HT1080 (cell line): ENCODE measurements at places on chromosomes 4 and X.
A peak's percentile ranks its signal among the peaks of the same experiment; 100 is the strongest.

GRCh38 chr4:73764513-73764912 lies 24.1 kb downstream of the CXCL8 start:
- peak; percentile 32 for DNase-seq

GRCh38 chr4:1091561-1091995 lies 21.8 kb downstream of the RNF212 start:
- DNase-seq = no peak

DNA sequence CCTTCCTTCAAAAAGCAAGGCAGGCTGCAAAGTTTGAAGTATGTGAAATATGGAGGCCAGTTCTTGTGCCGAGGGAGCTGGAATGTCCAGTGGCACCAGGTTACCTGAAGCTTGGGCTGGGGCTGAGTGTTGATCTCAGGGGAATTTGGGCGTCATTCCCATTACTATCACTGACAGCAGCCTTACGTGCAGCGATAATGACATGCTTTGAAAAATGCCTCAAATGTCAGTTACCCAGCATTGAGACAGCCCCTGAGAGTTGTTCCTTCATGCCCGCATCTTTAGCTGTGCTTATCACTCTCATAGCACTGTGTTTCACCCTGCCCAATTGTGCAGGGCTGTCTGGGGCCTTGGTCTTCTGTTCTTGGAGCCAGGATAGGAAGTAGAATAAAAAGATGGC lies 27.4 kb downstream of the SLC16A2 start:
- DNase-seq = no peak

DNA sequence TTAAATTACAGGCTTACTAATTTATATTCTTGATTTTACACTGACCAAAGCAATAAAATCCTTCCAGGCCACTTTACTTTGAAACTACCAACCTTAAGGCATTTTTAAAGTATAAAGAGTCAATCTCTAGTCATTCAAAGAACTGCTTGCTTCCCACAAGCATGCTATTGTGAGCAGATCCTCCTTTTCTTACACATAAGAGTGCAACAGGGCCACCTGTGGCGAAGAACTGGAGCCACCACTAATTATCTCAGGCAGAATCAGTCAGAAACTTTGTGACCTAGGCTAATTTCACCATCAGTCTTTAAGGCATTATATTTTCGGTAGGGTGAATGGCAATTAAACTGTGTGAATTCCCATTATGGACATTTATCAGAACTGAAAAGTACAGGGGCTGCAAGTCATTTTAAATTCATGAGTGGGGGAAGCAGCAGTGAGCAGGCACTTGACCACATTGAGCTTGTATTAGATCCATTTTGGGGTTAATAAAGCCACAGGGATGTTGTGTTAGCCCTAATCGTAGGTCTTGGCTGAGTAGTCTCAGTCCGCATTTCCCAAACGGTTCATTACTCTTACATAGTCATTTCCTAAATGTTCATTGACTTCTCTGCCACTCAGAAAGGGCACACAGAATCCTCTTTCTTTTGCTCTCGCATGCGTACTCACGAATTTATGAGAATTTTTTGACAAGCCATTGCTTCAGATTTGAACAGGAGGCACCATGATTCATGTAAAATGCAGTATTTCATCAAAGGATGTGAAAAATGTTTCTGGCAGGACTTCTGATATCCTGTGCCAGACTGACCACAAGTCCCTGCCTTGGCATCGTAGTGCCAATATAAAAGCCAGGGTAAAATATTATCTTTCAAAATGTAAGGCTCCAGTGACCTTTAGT lies 39.8 kb downstream of the NPY2R start:
- peak; percentile 26 for DNase-seq

DNA sequence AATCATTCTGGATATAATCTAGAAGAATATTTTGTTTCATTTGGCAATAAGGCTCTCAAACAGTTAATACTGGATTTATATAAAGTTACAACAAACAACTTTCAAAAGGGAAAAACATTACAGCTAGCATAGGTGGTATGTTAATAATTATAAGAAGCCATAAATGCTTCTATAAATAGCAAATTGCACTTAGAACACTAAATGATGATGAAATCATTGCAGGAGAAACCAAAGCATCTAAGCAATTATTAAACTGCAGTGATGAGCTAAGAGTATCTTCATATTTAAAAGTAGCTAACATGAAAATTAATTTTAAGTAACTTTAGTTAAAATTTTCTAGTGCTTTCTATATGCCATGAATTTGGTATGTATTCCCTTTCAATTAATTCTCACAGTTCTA lies 189.5 kb downstream of the CENPC start:
- no peak for DNase-seq

DNA sequence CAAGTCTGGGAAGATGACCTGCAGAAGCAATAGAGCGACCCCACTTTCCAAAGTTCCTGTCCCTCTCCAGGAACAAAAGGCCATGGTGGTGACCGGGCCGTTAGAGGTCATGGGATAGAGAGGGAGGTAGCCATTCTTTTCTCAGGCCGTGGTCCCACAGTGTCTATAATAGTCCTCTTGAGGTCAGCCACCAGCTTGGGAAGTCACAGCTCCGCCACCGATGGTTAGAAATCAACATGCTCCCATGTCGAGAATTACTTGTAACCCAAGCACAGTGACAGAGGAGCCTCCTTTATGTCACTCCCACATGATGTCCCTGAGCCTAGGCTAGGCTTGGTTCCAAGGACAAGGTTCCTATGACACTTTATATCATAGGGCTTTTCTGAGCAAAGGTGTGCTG lies 48.3 kb upstream of the CBR4 start:
- DNase-seq = no peak

DNA sequence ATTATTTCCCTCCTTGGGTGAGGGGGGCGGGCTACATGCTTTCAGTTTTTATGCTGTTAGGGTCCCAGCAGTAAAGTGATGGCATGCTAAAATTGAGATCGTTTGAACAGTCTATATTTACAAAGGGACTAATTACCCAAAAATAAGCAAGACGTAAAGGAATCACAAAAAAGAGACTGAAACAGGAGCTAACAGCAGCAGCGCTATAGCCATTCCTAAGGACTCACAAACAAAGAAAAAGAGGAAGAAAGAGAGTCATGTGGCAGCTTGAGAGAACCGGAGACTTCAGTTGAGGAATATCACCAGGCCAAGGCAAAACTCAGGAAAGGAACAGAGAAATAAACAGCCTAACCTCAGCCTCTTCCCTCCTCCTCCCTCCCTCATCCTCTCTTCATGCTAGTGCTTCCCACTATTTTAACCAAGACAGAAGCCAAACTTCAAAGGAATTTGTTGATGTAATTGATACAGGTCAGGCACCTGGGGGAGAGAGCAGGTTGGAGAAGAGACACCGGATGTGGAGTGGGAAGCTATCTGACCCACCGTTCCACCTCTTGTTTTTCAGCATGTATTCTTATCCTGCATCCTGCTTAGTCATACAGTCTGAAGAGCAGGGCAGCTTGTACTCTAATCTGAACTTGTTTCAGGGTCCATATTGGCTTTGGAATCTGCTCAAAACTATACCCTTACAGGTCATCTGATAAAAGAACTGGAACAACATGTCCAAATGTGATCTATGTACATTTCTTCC lies 383.7 kb downstream of the NAF1 start:
- peak; percentile 62 for DNase-seq

GRCh38 chr4:23001478-23001877 lies 308.7 kb downstream of the GBA3 start:
- DNase-seq = no peak

DNA sequence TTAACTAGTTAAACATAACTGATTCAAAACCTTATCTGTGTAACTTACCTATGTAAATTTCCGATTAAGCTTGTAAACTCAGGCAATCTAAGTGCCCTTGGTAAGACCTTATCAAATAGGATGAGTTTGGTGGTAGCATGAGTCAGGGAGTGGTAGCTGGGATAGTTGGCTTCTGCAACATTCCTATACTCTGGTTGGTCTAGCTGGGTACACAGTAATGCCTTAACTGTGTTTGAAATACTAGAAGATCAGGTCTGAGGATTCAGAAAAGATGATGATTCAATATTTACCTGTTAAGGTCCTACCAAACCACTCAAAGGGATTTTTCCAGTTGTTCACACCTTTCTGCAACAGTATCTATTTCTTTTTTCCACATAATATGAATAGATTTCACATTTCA lies 5.3 kb downstream of the YIPF7 start:
- DNase-seq = no peak

DNA sequence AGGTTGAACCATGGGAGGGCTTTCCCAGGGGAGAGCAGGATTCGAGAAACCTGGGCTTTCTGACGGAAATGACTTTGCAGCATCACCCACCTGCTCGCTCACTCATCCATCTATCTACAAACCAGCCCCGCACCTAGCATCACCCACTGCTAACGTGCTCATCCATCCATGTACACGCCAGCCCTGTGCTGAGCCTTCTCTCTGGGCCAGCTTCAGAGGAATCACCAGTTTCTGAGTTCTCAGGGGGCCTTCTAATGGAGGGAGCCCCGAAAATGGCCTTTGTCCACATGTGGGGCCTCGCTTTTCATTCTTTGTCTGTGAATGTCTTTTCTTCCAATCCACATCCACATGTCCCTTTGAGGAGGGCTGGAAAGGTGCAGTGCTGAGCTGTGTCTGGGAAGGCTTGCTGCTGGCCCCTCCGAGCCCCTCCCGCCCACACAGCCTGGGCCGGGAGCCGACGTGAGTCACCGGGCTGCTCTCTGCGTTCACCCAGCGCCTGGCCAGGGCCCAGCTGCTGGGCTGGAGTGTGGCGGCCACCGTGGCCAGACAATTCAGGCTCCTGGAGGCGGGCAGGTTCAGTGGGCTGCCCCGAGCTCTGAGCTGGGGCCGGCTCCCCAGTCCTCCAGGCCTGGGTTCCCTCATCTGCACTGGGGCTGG lies 14.7 kb downstream of the SORCS2 start:
- peak; percentile 90 for DNase-seq

GRCh38 chr4:143336781-143337599 lies at the start of gene GAB1:
Gene GAB1, plus strand, starts transcription at chr4:143336876. Its CDS starts 313 bp downstream, at chr4:143337189.
- DNase-seq = peak; percentile 75

GRCh38 chr4:89290727-89291516 lies 16.7 kb downstream of the GPRIN3 start:
- no peak for DNase-seq

GRCh38 chr4:36174570-36174969 lies 69.7 kb downstream of the ARAP2 start:
- no peak for DNase-seq

DNA sequence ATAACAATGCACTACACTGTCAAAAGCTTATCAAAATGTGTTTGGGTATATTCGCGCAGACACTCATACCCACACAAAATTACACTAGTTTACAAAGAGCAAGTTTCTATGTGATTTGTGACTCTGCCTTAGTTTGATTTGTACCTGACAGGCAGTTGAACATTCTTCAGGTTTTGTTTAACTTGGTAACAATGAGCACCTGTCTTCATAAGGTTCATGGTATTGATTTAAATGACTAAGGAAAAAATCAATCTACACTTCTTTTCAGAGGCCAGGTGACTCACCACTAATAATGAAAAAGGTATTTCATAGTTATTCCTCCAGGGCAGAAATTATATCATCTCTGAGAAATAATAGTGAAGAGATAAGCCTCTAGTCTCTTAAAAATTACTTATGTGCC lies 1114.6 kb upstream of the AGA start:
- DNase-seq = no peak

DNA sequence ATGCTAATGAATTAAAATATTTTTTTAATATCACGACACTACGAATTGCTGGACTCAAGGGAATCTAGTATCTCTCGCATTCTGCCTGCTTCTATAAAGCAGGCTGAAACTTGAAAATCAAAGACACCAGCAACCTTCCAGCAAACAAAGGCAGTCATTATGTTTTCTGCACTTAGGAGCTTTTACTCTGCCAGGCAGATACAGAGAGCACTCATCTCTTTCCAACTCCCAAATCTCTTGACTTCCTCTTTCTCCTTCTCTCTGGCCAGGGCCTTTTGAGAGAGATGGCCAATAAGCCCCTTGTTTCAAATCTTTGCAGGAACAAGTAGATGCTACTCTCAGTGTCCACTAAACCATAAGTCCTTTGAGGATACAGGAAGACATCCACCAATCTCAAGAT lies 95.2 kb upstream of the KLF3 start:
- no peak for DNase-seq

- no peak for DNase-seq
These were observed 299.9 kb downstream of the PRDM5 start for GRCh38 chr4:120622601-120623000.

DNA sequence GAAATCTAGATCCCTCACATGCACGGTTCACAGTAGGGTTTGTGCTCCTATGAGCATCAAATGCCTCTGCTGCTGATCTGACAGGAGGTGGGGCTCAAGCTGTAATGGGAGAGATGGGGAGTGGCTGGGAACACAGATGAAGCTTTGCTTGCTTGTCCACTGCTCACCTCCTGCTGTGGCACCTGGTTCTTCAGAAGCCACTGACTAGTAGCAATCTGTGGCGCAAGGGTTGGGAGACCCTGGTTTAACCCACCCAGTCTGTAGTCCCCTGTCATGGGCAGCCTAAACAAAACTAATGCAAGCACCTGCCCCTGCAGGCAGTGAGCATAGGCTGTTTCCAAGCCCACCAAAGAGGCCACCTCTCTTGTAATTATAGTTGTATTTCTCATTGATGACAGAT lies 116.6 kb downstream of the SHOX start:
- no peak for DNase-seq
